T-cell (primary cell): ENCODE measurements at places on chromosomes 3 and 15.

- no peak for DNase-seq
Measured at GRCh38 chr15:100096700-100097099, 245.1 kb downstream of the ADAMTS17 start.

GRCh38 chr15:100692246-100692645, 89.9 kb downstream of the ASB7 start:
- no peak for DNase-seq

DNA sequence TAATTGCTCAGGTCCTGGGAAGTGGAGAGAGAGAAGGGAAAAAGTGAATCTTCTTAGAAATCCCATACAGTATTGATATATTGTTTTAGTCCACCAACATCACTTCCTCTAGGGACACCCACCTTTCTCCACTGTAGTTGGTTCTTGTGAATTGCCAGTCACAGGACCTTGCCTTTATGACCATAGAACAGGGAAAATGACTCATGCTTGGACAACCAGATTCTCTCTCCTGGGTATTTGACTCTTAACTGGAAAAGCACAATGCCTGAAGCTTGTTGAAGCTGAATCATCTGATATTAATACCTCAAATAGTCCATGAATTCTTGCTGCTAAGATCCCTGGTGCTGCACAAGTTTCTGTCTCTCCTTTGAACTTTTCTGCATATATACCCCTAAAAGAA, 32.5 kb upstream of the DCLK3 start:
- DNase-seq, result no peak

GRCh38 chr15:53448232-53449015, 311.0 kb downstream of the WDR72 start:
- no peak for DNase-seq

DNA sequence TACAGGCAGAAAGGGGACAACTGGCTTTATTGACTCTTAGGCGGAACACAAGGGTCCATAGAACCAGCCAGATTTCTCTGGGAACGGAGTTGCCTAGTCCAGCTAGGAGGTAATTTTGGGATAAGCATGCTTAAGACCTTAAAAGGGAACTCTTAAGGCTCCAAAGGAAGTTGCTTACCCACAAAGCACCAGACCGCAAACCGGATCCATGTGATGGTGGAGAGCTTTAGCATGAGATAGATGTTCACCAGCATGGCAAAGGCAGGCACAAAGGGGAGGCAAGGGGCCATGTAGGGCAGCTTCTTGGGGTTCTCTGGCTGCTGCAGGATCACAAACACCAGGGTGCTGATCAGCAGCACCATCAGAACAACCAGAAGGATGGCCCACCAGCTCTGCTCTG, 61.4 kb downstream of the CLDN11 start:
- no peak for DNase-seq

DNA sequence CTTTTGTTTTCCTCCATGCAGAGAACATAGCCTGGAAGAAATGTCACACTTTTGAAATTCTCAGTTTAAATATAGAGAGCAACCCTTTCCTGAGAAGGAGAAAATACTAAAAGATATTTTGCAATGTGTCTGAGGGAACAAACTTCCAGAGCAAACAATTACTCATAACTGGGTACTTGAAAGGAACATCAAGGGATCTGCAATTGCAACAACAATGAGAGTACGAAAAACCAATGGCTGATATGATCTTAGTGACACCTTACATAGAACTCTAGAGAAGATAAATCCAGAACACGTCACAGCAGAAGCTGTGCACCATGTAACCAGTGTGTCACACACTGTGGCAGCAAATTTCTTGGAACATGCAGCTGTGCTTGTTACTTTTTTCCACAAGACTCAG, 14.6 kb upstream of the ARPP21 start:
- DNase-seq, result no peak

DNA sequence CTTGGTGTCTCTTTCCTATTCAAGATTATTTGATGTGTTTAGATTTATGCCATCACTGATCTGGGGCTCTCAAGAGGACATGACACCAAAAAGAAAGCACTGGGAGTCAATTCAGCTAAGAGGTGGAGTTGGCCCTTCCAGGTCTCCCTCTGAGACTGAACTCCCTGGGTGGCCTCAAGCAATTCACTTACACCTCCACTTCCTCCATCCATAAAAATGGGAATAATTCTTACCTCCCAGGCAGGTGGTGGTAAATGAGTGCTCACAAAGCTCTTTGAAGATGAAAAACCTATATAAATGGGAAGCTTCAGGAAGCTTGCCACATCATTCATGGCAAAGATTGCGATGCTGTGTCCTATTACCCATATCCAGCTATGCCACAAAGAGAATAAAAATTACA, 59.2 kb upstream of the ICE2 start:
- DNase-seq, result no peak

GRCh38 chr3:52149021-52149420, 5.2 kb downstream of the POC1A start:
- no peak for DNase-seq

GRCh38 chr3:128231606-128232005, 78.3 kb downstream of the EEFSEC start:
- DNase-seq, result no peak

GRCh38 chr3:47098910-47099309, 65.0 kb downstream of the SETD2 start:
- no peak for DNase-seq

DNA sequence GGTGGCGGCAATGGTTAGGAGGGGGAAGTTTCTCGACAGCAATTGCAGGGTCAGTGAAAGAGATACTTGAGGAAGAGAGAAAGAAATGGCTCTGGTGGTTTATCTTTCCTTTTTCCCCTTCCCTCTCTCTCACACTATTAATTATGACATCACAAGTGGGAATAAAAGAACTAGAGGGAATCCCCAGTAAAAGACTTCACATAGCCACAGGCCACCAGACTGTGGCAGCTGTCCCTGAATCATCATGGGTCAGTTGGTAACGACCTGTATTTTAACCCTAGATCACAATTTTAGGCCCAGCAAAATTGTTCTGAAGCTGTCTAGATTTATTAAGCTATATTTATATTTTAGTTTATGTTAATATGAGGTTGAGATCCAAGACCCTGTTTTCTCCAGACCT, 40.3 kb downstream of the MBNL1 start:
- no peak for DNase-seq

GRCh38 chr15:92930776-92931175, 30.7 kb downstream of the CHD2 start:
- DNase-seq, result no peak

DNA sequence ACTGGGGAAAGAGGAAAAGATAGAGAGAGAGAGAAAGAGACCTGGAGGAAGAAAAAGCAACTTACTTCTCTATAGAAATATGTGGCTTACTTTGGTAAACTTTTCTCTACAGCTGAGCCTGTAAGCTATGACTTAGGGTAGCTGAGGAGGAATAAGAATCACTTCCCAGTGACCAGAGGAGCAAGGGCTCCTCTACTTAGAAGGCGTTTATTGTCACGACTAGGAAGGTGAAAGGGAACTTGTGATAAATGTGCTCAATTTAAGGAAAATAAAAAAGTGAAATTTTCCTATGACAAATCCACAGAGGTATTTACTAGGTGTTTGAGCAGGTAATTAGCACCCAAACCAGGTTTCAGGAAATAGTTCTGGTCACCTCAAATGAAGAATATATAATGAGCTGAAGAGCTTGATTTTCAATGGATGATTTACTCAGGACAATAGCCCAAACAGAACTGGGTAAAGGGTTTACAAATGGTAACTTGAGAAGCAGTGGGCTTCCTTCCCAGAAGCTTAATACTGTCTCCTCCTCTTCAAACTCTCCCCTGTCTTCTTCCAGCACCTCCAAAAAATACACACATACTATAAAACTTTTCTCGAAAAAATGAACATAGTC, 46.1 kb downstream of the SOX2 start:
- DNase-seq, result no peak

DNA sequence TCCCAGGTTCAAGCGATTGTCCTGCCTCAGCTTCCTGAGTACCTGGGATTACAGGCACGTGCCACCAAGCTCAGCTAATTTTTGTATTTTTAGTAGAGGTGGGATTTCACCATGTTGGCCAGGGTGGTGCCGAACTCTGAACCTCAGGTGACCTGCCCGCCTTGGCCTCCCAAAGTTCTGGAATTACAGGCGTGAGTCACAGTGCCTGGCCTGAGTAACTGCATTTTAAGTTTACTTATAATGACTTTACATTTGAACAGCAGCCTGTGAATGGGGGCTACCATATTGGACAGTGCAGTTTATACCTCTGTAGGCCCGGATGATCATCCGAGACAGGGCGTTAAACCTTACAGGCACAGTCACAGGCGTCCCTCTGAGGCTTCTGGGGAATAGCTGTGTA, 24.8 kb downstream of the EAF1 start:
- no peak for DNase-seq

GRCh38 chr3:78732471-78732870, 1035.3 kb downstream of the ROBO1 start:
- DNase-seq, result no peak

GRCh38 chr15:93060336-93061248, 28.4 kb downstream of the RGMA start:
- no peak for DNase-seq

DNA sequence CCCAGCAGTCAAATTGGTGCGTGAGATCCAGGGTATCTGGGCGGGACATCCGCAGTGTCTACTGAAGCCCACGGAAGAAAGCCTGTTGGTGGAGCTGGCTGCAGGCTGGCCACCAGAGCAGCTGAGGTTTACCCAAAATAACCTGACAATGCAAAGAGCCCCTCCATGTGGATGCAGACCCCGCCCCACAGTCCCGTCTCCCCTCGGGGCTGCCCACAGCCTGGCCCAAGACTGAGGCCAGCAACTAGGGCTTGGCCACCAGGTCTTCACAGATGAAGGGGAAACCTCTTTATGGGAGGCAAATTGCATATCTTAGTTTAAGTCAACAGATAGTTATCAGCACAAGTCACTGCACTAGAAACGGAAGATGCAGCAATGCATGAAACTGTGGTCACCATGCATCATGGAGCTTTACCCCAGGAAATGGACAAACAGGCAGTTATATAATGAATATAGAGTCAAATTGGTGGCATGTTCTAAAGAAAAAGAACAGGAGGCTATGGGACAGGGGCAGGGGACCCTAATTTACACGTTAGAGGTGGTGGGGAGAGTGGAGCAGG, 86.3 kb downstream of the ARNT2 start:
- DNase-seq, result no peak

- peak; percentile 2 for DNase-seq
Measured at GRCh38 chr15:61621146-61621545, 392.0 kb upstream of the RORA start.

GRCh38 chr3:46898321-46899150, 21.0 kb downstream of the PTH1R start:
- DNase-seq, result no peak

DNA sequence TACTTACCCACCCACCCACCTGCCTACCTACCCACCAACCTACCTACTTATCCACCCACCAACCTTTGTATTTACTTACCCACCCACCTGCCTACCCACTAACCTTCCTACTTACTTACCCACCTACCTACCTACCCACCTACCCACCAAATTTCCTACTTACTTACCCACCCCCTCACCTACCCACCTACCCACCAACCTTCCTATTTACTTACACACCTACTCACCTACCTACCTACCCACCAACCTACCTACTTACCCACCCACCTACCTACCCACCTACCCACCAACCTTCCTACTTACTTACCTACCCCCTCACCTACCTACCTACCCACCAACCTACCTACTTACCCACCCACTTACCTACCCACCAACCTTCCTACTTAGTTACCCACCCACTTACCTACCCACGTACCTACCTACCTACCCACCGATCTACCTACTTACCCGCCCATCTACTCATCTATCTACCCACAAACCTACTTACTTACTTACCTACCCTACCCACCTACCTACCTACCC, 179.6 kb downstream of the USP13 start:
- DNase-seq, result no peak

GRCh38 chr3:125322166-125322565, 53.0 kb downstream of the ZNF148 start:
- DNase-seq, result no peak

DNA sequence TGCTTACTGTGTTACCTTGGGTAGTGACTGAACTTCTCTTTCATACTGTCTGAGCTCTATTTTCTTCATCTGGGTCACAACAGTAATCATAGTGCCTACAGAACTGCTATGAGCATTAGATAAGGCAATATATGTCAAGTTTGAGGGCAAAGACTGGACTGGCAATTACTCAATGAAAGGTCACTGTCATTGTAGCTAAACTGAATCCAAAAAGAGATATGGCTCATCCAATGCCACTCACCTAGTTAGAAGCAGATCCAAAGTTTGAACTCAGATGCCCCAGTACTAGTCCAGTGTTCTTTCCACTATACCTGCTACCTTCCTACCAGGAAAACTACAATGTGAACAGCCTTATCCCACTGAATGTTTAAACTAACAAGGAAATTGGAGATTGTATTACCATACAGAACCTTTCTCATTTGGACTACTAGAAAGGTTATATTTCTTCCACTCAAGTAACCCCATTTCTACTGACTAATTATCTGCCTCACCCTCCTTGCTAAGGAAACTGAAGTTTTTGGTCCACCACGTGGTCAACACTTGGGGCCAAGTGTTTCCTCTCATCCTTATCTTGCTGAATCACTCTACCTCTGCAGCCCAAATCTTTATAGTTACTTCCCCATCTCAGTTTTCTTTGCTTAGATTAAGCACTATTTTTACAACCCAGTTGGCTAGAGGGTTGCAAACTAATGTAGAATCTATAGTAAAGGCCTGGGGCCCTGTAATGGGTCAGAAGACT, 202.3 kb upstream of the LPP start:
- DNase-seq, result no peak

DNA sequence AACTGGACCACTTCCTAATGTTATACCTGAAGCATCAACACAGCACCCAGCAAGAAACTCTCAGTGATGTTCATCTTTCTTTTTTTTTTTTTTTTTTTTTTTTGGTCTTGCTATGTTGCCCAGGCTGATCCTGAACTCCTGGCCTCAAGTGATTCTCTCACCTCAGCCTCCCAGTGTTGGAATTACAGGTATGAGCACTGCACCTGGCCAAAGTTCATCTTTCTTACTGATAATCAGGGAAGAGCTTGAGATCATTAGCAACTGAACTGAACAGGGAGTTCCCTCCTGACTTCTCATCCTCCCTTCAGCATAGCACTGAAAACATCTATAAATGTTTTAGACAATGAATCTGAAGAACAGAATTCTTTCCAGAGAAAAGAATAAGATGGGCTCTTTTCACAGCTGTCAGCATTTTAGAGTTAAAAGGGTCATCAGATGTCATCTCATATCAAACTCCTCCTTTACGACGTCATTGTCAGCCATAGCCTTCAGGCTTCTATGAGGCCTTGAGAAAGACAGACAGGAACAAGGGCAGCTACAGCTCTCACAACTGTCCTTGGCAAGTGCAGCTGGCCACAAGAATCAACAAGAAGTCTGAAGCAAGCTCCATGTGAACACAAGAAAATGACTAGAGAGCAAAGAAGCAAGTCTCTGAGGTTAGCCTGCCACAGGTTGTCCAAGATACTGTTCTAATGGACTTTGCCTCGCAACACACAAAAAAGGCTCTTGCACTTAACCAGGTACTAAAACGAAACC, 33.8 kb downstream of the SCAP start:
- no peak for DNase-seq

- DNase-seq, result no peak
Measured at GRCh38 chr3:128073807-128074206, 21.6 kb downstream of the SEC61A1 start.
